ENCODE measurements at places on chromosomes 2 and 18.

DNA sequence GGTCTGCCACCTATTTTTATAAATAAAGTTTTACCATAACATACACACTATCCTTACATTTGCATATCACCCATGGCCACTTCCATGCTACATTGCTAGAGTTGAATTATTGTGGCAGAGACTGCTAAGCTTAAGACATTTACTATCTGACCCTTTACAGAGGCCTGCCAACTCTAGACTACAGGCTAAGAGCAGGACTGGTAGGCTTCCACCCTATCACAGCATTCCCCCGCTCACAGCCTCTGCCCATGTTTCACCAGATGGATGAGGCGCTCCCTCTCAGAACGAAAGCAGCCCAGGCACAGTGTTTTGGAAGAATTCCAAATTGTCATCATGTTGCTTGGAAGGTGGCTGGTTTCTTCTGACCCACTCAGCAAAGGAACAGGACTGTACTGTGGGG is 91.7 kb upstream of the SLC35G4 start:
- no peak for DNase-seq

DNA sequence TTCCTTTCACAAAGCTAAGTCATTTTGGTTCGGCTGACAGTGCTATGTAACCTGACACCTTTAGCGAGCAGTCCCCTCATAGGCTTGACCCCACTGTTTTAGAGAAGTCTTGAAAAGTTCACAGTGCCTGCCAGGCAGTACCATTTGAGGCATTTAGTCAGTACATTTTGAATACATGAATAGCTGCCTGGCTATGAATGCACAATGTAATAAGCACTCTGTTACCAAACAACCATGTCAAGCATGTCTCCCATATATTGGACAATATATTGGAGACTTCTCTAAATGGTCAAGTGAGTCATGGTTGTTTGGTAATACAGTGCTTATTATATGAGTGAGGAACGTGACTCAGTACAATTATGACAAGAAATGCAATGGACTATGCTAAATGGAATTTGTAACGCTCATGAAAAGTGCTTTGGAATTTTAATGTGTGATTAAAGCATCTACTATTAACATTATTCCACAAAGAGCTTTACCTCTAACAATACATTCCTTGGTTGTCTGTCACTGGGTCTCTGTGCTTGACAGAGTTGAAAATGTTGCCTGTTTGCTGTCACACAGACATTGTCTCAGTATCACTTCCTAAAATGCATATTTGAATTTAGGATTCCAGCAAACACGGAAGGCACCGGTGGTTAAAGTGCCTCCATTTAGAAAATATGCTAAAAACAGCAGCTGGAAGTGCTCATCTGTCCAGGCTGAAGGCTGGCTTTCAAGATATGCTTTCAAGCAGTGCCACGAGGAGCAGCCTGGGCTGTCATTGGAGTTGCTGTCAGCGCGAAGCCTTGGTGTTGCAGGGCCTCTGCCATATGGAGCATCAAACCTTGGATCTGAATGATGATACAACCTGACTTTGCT is 458.6 kb downstream of the FBXO15 start:
- no peak for DNase-seq

DNA sequence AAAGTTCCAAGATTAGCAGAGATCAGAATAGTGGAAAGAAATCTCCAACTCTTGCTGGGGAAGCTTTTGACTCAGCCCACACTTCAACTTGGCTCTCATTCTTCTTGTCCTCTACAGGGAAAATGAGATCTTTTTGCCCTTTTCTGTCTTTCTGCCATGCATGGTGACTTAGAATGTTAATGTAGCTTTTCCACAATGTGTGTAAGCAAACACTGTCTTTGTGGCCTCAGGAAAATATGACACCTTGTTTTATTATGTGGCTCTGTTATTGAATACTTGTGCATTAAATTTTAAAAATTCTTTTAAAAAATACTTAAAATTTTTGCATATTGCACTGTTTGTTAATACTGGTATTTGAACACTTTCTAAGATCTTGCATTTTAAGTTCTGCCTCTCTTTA is 65.4 kb upstream of the WDR75 start:
- no peak for DNase-seq

- no peak for DNase-seq
These were observed 23.6 kb upstream of the SEMA4C start for GRCh38 chr2:96893289-96894150.

- DNase-seq, result no peak
These were observed 36.5 kb upstream of the SIX2 start for GRCh38 chr2:45045706-45046105.

DNA sequence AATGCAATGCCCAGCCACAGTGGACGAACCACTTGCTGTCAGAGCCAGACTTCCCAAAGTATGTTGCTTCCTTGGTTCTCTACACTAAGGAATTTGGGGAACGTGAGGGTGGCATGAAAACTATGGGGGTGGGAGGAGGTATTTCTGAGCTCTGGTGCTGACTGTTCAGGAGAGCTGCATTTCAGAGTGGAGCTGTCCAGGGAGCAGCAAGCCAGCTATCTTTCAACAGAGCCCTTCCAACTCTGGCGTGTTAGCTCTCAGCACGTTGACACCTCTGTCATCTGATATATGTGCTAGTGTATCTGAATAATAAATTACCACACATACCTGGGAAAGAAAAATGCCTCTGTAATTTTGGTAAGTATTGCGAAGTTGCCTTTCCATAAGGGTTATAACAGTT is 66.1 kb downstream of the SAP130 start:
- no peak for DNase-seq

DNA sequence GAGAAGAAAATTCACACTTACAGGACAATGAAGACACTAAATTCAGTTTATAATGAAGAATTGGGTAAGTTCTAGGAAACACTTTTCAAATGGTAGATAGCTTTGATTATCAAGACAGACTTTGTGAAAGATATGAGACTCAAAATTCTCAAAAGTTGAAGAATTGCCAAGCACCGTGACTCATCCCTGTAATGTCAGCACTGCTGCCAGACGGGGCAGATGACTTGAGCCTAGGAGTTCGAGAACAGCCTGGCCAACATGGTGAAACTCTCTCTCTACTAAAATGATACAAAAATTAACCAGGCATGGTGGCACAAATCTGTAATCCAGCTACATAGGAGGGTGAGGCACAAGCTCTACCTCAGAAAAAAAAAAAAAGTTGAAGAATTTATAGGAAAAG is 1820.1 kb upstream of the LRRTM1 start:
- DNase-seq, result no peak
